ENCODE measurements at places on chromosomes 5 and 9.

DNA sequence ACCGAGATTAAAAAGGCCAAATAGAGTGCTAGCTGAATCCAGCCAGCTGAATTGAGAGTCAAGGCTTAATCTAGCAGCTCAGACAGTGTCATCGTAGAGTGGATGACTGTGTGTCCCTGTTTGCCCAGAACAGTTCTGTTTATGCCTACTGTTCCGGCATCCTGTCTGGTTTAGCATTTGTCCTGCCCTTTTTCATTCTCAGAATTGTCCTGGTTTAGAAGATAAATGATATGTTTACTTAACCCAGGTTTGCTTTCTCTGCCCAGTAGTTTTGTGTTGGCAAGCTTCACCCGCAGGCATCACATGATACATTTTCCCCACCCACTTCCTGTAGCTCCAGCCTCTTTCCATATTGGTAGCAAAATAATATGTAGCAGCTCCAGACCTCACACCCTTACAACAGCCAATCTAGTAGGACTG, 41.3 kb upstream of the ZSWIM6 start:
- no peak for DNase-seq

DNA sequence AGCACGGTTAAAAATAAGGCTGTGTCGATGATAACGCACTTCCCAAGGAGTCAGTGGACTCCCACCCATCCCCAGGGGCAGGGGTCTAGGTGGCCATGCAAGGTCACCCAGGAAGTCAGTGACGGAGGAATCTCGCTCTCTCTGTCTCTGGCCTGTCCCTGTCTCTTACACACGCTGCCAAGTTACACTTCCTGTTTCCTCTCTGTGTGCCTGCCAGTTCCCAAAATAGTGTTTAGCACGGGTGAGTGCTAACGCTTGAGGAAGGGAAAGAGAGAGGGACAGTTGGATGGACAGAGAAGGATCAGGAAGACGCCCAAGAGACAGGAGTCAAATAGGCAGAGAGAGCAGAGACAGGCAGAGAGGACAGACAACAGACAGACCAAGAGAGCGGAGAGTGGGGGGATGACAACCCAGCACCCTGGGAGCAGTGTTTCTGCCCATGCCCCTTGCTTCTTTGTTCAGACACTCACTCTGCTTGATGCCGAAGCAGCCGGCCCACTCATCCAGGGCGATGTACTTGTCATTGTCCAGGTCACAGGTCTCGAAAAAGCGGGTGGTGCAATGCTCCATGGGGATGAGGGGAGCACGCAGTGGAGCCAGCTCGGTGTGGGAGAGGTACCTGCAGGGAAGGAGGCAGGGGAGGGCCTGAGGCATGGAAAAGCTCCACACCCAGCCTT, 23.0 kb downstream of the SPARC start:
- no peak for DNase-seq

DNA sequence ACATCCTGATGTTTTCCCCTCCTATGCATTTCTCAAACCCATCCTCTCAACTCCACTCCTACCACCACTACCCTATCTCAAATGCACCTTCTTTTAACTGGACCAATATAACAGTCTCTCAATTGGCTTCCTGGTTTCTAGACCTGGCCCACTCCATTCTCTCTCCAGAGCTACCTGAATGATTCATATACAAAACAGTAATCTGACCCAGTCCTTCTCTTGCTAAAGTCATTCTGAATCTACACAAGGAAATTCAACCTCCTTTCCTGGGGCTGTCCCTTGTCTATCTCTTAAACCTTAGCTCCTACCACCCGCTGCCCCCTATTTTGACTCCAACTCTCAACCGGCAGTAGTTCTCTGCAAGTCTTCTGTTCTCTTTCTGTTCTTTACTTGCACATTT, 97.2 kb downstream of the PCSK1 start:
- peak; percentile 23 for DNase-seq

- no peak for DNase-seq
These were observed 291.4 kb upstream of the KLF4 start for GRCh38 chr9:107780960-107781359.

DNA sequence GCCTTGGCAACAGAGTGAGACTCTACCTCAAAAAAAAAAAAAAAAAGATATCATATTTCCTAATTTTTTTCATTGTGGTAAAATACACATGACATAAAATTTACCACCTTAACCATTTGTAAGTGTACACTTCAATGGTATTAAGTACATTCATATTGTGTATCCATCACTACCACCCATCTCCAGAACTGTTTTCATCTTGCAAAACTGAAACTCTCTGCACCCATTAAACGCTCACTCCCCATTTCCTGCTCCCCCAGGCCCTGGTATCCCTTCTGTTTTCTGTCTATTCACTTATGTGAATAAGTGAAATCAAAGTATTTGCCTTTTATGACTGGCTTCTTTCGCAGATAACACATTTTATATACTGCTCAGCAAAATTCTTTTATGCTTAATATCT, 12.8 kb downstream of the LRRC8A start:
- DNase-seq = no peak

DNA sequence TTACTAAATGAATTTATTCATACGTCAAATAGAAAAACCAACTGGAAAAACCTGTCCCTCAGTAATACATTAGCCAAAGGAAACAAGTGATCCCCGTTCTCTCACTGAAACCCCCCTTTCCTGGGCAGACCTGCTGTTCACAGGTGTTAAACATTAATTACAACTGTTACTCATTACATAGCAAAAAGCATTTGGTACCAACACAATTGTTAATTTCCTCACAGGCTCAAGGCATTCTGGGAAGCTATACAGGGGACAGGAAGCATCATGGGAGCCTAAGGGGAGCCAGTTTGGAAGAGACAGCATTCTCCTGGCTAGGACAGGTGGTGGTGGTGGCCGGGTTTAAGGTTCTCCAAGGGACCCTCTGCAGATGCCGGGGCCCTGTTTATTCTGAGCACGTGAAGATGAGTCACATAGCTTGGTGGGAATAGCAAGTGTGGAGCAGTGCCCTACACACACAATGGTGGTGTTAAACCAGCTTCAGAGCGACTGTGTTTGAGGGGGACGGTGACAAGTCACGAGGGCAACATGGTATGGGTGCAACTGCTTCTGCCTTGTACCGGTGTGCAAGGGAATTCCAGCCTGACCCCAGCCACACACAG, 62.6 kb upstream of the SLC25A51 start:
- DNase-seq = no peak

- no peak for DNase-seq
These were observed 5.1 kb downstream of the GRK6 start for GRCh38 chr5:177431317-177432142.

Measured in iPS-NIHi11 (cell line).